ENCODE measurements at places on chromosomes 2 and 18. TPM values are rescaled to one million over a fixed set of nuclear protein-coding genes. Genes with fewer than 3 reads are reported as not detected.

GRCh38 chr2:43714164-43714563 lies 37.9 kb upstream of the C1GALT1C1L start:
- no peak for DNase-seq
- H3K4me1 ChIP-seq, result no peaks in the 10 kb centered on the region
- no peak overlapping the region for H3K4me3 ChIP-seq
- H3K36me3 ChIP-seq, result no peaks in the 10 kb centered on the region

GRCh38 chr2:127170021-127170420 lies 50.1 kb downstream of the CYP27C1 start:
- peak overlapping the region; percentile 26 for H3K27ac ChIP-seq
- H3K4me1 ChIP-seq, result peaks cover 45% of the 10 kb centered on the region
- DNase-seq, result no peak
- H3K36me3 ChIP-seq, result no peaks in the 10 kb centered on the region
- no peak overlapping the region for H3K4me3 ChIP-seq

DNA sequence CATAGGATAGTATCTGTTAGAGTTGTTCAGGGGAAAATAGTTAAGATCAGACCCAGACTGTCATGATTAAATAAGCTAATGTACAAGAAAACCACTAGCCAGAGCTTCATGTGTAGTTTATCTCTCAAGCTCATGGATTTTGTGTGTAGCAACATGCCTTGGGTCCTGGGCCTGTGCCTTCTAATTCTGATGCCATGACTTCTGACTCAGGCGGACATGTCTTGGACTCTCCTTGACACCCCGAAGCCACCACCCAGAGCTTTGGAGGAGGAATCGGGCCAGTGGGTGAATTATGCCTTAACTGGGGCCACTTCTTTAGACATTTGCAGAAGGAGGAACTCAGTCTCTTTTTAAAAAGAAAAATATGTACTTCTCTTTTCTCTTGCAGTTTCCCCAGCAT lies 68.7 kb downstream of the NPAS2 start:
- no peaks in the 10 kb centered on the region for H3K27me3 ChIP-seq
- H3K36me3 ChIP-seq, result no peaks in the 10 kb centered on the region
- no peak overlapping the region for H3K4me3 ChIP-seq
- no peak for DNase-seq
- H3K27ac ChIP-seq, result no peak overlapping the region

GRCh38 chr2:181673173-181673572 lies 7.1 kb downstream of the NEUROD1 start:
- H3K27ac ChIP-seq, result no peak overlapping the region
- peaks cover 1% of the 10 kb centered on the region for H3K27me3 ChIP-seq

- no peaks in the 10 kb centered on the region for H3K4me1 ChIP-seq
- no peak for DNase-seq
- H3K36me3 ChIP-seq, result no peaks in the 10 kb centered on the region
- no peaks in the 10 kb centered on the region for H3K27me3 ChIP-seq
- H3K4me3 ChIP-seq, result no peak overlapping the region
- H3K27ac ChIP-seq, result no peak overlapping the region
Observed at GRCh38 chr2:32760628-32761027, 132.8 kb downstream of the TTC27 start.

- no peaks in the 10 kb centered on the region for H3K4me1 ChIP-seq
- no peak for DNase-seq
- no peak overlapping the region for H3K27ac ChIP-seq
- peaks cover 2% of the 10 kb centered on the region for H3K27me3 ChIP-seq
- H3K4me3 ChIP-seq, result no peak overlapping the region
Observed at GRCh38 chr18:24054130-24054529, 39.6 kb downstream of the TTC39C start.

DNA sequence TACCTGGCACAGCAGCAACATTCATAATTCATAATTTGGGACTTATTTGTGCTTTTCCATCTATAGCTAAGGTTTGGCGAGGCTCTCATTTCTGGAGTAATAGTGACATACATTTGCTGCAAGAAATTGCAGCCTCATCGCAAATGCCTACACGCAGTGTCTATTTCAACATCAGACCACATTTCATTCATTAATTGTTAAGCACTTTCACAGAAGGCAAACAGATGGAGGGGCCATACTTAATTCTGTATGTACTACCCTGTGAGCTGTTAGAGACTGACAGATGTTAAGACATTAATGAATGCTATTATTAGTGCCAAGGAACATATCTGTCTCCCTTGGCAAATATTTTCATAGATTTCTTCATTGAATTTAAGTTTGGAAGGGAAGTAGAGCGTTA lies 125.7 kb downstream of the UXS1 start:
- H3K27ac ChIP-seq, result no peak overlapping the region
- no peak overlapping the region for H3K4me3 ChIP-seq
- DNase-seq, result no peak
- no peaks in the 10 kb centered on the region for H3K27me3 ChIP-seq

DNA sequence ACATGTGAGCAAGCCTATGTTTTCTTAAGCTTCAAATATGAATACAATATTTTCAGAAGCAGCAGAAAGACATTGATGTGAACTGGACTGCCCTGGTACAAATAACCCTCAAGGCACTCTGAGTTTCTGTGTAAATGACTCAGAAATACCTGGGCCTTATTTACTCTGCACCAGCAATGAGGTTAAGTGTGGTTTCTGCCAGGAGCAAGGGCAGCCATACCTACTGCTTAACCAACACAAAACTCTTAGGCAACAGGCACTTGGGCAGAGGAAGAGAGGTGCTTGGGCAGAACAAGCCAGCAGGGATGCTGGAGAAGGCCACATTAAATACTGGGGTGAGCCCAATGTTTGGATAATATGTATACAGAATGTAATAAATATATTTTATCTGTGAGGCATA lies 29.4 kb upstream of the ARL5A start:
- DNase-seq, result no peak
- H3K4me3 ChIP-seq, result no peak overlapping the region
- H3K4me1 ChIP-seq, result no peaks in the 10 kb centered on the region
- H3K27ac ChIP-seq, result no peak overlapping the region
- H3K27me3 ChIP-seq, result no peaks in the 10 kb centered on the region
- no peaks in the 10 kb centered on the region for H3K36me3 ChIP-seq

DNA sequence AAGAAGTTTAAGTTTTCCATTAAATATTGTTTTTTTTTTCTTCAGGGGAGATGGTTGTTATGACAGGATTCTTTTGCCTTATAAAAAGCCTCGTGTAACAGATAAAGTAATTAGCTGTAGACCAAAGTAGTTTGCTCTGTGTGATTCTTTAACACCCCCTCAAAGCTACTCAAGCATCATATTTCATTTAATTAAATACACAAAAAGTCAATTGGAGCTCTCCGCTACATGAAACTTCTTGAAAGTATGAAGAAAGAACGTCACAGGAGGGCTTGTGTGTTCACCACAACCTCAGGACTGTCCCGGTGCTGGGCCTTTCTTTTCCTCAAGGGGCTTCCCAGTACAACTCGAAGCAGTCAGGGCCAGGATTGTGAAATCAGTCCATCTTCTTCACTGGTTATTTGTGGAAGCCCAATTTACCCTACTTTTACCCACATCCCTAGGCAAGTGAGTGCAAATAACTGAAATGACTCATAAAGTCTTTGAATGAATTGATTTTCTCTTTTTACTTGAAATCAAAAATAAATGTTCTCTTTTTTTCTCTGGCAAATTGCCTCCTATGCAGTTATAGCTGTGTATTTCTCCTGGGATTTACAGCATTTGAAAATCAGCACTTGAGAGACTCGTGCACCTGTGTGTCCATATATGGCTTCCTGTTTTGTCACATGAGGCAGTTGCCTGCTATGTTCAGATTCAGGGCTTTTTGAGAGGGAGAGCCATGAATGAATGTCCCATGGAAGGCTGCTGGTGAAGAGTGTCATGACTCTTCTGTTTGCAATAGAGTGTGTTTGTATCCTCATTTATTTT lies 48.6 kb downstream of the LINC00305 start:
- DNase-seq, result no peak
- no peaks in the 10 kb centered on the region for H3K36me3 ChIP-seq
- no peaks in the 10 kb centered on the region for H3K27me3 ChIP-seq
- H3K4me3 ChIP-seq, result no peak overlapping the region
- no peak overlapping the region for H3K27ac ChIP-seq
- no peaks in the 10 kb centered on the region for H3K4me1 ChIP-seq

Gene PPIL3
- 18.5 TPM for total RNA-seq

Gene TUBA3D
- not detected for total RNA-seq

Gene SLC4A5
- total RNA-seq, result 2.7 TPM

All from psoas muscle (tissue), 8 donors.